C1 segment of cervical spinal cord (tissue), 14 donors: ENCODE measurements at places on chromosomes 13 and 19.

DNA sequence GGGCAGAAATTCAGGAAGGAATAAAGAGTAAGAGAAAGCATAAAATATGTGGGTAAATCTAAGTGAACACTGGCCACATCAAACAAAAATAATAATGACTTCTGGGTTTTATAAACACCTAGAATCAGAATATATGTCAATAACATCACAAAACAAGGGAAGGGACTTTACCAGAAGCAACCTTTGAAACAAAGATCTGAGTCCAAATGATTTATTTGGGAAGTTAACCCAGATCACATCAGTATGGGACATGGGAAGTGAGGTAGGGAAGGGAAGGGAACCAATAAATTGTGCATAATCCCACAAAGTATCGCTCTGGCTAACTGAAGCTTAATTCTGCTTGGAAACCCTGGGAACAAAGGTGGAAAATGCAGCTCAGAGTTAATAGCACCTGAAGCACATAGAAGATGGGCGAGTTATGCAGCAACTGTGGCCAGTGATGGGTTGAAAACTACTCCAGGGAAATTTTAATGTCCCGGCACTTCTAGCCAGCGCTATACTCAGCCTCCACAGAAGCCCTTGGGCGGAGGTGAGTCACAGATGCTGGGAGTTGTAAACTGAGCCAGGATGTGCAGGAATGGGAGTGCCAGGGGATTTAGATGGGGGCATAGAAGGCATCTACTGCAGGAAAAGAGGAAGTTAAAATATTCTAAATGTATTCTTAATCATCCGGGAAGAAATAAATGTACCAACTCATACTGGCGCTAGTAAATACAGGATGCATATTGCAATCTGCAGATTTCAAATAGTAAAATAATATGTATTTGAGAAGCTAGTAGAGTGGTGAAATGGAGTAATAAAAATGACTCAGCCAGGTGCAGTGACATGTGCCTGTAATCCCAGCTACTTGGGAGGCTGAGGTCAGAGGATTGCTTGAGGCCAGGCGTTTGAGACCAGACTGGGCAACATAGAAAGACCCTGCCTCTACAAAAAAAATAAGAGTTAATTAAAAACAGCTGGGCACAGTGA lies 34.2 kb upstream of the CEBPG start:
- DNase-seq: no peak

- DNase-seq: no peak
Observed at GRCh38 chr19:29185427-29185826, 27.5 kb downstream of the UQCRFS1 start.

DNA sequence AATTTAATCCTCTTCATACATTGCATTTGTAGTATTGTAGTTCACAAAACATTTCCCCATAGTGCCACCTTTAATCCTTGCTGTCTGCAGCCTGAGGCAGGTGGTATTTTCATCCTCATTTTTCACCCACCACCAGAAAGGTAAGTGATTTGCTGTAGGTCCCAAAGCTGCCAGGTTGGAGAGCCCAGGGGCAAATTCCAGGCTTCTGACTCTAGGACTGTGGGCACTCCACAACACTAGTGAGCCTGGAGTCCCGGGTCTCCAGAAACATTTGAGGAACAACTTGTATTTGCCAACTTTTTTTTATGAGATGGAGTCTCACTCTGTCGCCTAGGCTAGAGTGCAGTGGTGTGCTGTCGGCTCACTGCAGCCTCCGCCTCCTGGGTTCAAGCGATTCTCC lies 6.2 kb downstream of the ILF3 start:
- no peak for DNase-seq

GRCh38 chr13:98900442-98900841 lies 77.4 kb downstream of the DOCK9 start:
- no peak for DNase-seq

DNA sequence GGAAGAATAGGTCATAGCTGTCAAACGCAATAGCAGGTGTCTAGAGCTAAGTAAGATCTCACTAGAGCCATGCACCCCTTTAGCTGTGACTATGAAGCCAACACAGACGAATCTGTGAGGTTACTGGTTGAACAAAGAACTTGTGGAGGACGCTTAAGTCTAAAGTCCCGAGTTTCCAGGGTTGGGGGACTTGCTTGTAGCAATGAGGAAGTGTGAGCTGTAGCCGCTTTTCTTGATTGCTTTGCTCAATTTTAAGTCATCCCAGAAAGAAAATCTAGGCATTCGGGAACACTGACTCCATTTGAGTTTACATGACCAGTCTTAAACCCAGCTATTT lies 1.6 kb downstream of the GPC5 start:
- no peak for DNase-seq

DNA sequence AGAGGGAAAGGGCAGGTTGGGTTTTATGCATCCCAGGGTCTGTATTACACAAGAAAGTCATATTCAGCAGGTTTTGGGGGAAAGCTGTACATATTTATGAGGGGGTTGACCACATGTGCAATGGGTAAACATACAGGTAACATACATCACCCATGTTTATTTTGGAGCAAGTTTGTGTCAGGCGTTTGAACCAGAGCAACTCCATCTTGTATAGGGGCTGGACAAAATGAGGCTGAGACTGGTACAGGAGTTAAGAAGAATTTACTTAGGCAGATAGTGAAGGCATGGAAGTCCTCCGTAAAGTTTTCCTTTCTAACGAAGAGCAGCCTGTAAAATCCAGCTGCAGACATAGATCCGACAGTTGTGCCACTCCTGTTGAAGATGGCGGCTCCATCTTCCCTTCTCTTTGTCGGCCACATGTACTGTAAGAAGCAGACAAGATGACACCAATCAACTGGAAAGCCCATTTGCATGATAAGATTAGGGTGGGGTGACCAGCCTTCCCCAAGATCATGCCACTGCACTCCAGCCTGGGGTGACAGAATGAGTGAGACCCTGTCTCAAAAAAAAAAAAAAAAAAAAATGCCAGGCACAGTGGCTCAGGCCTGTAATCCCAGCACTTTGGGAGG lies 4.7 kb upstream of the NUDT19 start:
- no peak for DNase-seq

DNA sequence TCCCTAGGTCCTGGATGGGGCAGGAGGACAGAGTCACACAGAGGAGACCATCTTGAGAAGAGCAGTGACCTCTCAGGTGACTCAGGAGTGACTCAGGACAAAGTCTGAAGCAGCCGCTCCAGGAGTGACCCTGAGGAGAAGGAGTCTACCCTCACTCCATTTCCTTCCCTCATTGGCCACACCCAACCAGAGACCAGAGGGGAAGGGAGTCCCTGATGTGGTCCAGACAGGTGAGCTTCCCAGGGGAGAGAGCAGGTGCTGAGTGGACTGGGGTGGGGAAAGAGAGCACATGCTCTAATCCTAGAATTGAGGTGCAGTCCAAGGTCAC lies 75.5 kb upstream of the MEDAG start:
- no peak for DNase-seq

- no peak for DNase-seq
Observed at GRCh38 chr13:94646904-94647303, 45.2 kb downstream of the GPR180 start.

DNA sequence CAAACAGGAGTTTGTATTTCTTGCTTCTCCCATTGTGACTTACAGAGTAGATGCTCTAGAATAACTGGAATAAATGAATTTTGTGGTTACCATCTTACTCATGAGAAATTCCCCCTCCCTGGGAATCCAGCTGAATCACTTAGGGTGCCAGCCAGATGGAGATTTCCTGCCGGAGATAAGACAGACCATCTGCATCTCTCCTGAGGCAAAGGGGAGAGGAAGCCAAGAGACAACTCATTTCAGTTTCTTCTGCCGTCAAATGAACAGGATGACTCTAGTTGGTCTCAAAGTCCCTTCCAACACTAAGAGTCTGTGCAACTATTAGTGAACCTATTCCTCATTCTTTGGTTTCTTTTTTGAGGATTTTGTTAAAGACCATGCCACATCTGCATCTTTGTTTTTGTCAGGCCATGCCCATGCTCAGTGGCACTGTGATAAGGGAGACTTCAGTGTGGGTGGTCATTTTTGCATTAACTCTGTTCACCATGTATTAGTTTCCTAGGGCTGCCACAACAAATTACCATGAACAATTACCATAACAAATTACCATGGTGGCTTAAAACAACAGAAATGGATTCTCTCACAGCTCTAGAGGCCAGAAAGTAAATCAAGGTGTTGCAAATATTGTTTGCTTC lies 112.8 kb downstream of the NDFIP2 start:
- no peak for DNase-seq

GRCh38 chr13:111126509-111126908 lies 11.4 kb downstream of the ARHGEF7 start:
- DNase-seq: no peak

DNA sequence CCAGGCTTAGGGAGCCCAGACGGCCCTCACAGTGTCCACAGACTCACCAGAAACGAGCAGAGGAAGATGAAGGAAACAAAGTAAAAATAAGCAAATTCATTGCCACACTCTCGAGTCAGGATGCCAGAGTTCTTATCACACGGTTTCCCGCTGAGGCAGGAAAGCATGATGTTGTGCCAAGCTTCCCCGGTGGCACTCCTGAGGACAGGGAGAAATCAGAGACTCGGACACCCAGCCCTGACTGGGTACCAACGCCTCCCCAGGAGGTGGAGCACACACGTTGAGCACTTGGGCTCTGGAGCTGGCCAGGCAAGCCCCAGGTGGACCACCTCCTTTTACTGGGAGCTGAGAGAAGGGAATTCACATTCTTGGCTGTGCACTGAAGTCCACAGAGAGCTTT lies 81.5 kb downstream of the IER2 start:
- DNase-seq: no peak

- DNase-seq: no peak
Observed at GRCh38 chr13:85632526-85633195, 166.6 kb downstream of the SLITRK6 start.

DNA sequence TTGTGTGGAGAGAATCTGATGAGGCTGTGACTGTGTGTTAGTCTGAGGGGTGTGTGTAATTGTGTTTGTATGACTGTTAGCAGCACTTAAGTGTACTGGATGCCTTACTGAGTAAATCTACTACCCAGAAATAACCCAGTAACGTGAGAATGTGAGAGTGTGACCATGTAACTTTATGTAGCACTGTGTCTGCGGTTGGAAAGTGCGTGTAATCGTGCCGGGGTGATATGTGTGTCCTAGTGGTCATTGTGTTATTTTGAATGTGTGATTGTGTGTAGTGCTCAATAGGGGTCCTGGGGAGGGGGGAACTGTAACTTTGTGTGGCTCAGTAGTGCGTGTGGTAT lies 550 bp downstream of the ZNF383 start:
- no peak for DNase-seq

GRCh38 chr19:13051557-13052165 lies 51.0 kb downstream of the LYL1 start:
- no peak for DNase-seq

DNA sequence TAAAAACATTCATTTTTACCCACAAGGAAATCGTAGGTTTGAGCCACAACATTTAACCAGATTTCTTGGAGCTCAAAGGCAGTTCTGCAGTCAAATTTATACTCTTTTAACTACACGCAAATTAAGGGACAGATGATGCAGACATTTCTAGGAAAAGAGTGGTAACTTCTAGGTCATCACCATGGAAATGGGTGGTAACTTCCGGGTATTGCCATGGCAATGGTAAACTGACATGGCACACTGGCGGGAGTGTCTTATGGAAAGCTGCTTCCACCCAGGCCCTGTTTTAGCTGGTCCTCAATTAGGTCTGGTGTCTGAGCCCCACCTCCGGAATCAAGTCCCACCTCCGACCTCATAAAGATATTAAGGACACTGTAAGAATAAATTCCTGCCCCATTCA lies 10.4 kb upstream of the LYPD5 start:
- no peak for DNase-seq

DNA sequence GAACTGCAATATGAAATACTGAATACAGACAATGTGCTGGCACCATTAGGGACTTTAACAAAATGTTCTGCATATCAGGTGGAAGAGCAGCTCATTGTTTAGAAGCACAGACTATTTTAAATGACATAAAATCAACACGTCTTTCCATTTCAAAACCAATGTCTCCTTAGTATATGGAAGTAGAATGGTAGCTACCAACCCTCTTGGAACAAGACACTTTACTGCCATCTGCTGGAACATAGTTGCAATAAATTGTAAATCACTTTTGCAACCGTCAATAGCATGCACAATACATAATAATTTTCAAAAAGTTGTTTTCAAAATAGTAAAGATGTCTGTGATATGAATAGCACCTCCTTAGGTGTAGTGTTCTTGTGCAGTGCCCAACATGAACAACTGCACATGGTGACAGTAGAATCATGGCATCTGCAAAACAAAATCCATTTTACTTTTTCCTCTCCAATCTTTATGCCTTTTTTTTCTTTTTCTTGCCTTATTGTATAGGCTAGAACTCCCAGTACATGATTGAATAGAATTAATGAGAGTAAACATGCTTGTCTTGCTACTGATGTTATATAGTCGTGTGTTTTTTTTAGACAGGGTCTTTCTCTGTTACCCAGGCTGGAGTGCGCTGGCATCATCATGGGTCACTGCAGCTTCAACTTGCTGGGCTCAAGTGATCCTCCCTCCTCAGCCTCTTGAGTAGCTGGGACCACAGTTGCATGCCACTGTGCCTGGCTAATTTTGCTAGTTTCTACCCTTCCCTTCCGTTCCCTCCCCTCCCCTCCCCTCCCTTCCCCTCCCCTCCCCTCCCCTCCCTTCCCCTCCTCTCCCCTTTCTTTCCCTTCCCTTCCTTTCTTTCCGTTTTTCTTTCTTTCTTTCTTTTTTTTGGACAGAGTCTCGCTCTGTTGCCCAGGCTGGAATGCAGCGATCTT lies 7.8 kb upstream of the LYPD5 start:
- no peak for DNase-seq

GRCh38 chr19:18501832-18502231 lies 20.0 kb downstream of the ELL start:
- no peak for DNase-seq

DNA sequence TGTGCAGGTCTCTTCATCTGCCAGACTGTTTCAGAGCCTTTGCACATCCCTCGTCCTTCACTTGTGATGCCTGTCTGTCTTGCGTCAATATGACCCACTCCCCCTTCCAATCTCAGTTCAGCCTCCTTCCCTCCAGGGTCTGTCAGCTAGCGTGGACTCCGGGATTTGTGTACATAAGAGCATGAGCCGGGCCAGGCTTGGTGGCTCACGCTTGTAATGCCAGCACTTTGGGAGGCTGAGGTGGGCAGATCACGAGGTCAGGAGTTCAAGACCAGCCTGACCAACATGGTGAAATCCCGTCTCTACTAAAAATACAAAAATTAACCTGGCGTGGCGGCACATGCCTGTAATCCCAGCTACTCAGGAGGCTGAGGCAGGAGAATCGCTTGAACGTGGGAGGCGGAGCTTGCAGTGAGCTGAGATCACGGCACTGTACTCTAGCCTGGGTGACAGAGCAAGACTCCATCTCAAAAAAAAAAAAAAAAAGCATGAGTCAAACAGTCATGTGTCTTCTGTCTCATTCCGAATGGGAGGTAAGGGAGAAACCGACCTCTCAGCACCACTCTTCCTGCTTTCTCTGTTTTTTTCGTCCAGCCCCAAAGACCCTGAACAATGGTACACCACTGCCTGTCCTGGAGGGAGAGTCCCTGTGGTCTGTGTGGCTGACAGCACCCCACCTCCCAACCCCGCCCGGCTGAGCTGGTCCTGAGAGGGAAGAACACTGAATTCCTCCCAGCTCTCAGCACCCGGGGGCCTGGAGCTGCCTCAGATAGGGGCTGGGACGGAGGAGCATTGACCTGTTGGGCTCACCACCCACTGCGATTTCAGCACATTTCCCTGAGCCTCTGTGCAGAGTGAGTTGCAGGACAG lies 2.4 kb upstream of the SIGLEC9 start:
- DNase-seq: no peak

GRCh38 chr19:2237051-2237868 lies 636 bp downstream of the SF3A2 start:
- DNase-seq: no peak
